ENCODE measurements at places on chromosomes 2 and 18.

DNA sequence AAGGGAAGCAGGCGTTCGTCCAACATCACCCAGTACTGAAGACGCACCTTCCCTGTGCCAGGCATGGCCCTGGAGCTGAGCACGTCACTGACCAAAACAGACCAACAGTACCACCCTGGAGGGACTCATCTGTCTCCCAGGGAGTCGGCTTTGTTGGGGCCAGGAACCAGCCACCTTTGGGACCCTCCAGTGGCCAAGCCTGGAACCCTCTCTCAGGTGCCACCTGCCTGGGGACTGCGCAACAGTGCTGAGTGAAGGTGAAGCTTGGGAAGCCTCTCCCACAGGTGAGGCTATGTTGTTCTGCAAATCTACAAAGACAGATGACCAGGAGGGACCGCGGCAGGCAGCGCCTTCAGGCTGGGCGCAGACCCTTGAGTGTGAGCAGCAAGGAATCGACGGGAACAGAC is 91.4 kb upstream of the OTOS start:
- no peak for DNase-seq

- no peak for DNase-seq
Observed at GRCh38 chr2:3242747-3243369, 134.8 kb downstream of the EIPR1 start.

GRCh38 chr2:88226754-88227153 is 56.6 kb downstream of the THNSL2 start:
- no peak for DNase-seq

DNA sequence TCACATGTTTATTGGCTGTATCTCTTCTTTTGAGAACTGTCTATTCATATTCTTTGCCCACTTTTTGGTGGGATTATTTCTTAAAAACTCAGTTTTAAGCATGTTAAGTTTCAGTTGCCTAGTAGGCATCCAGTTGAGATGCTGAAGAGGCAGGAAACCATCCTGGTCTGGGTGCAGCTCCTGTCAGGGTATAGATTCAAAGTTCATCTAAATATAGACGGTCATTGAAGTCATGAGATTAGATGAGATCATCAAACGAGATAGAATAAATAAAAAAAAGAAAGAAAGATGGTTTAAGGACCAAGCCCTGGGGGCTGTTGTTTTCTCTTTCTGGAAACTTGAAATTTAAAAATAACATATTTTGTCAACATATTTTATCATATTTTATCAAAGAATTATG is 9.2 kb upstream of the DNAH7 start:
- DNase-seq = no peak

DNA sequence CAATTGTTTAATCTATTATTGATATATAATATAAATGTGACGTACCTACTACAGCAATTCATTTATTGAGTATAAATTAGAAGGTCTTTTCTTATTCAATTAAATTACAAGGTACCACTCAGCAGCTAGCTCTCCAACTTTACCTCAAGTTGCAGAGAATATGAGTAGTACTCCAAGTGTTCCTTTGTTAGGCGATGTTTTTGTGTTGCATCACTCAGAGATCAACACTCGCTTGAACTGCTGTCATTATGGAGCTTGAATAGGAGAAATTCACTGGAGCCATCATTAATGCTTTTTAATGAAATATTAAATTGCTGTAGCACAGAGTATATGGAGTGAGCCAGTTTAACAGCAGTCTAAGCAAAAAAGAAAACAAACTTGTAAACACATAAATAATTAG is 320.0 kb downstream of the FSIP2 start:
- DNase-seq = no peak

- no peak for DNase-seq
Observed at GRCh38 chr2:237695201-237695780, 67.9 kb downstream of the LRRFIP1 start.

DNA sequence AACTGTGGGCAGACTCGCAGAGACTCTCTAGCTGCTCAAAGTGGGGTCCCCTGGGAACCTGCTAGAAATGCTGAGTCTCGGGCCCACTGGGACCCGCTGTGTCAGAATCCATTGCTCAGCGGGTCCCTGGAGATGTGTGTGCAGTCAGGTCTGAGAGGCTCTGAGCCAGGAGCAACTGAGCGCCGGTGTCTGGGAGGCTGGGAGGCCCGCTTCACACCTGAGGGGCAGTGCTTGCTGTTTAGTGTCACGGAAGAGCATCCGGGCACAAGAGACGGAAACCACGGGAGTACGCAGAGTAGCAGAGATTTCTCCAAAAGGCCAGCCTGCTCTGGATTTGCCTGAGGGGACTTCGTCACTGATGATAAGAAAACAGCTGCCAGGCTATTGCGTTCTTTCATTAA is 70.1 kb downstream of the EDAR start:
- DNase-seq = no peak

- no peak for DNase-seq
Observed at GRCh38 chr2:241692448-241692847, 5.8 kb upstream of the DTYMK start.

GRCh38 chr2:166449439-166449838 is 44.6 kb downstream of the SCN7A start:
- no peak for DNase-seq

- DNase-seq = peak; percentile 15
Observed at GRCh38 chr2:88054782-88055370, 707 bp downstream of the KRCC1 start.

DNA sequence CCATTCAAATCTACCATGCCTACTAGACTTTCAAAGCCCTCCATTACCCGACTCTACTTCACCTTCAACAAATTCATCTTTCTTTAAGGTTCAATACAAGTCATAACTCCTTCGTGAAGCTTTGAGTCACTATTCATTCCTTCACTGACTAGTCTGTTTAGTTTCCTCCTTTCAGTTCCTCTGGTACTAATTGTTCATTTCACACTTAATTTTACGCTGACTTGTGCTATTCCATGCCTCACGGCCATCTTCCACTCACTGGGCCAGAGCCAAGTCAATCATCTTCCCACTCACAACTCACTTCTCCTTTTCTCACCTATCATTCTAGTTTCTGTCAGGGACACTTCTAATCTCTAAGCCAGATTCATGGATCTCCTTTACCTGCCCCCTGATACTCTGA is 136.2 kb downstream of the MTX2 start:
- no peak for DNase-seq

- no peak for DNase-seq
Observed at GRCh38 chr2:145090841-145091761, 571.2 kb upstream of the ZEB2 start.

- no peak for DNase-seq
Observed at GRCh38 chr2:190578158-190579057, 43.9 kb upstream of the NEMP2 start.

DNA sequence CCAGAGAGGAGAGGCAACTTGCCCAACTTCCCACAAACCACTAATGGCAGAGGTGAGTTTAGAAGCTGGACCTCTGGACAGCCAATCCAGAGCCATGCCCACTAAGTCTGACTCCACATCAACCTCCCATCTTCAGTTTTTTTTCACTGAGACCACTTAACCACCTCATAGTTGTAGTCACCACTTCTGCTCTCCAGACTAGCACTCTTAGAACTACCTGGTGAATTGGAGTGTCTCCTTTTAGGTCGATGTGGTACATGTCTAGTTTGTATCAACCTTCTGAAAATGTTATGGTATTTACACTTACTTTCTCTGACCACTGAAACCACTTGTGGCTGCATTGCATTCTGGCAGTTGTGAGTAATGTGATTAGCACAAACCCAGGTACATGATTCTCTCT is 743.6 kb upstream of the FANCL start:
- DNase-seq = no peak

DNA sequence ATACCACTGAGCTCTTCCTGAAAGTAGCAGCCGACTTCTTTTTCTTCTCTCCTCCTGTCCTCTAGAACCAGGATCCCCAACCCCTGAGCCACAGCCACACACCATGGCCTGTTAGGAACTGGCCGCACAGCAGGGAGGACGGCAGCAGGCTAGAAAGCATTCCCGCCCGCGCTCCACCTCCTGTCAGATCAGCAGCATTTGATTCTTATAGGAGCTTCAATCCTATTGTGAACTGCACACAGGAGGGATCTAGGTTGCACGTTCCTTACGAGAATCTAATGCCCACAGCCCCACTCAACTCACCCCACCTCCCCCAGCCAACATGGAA is 179.1 kb upstream of the SH3BP4 start:
- no peak for DNase-seq

DNA sequence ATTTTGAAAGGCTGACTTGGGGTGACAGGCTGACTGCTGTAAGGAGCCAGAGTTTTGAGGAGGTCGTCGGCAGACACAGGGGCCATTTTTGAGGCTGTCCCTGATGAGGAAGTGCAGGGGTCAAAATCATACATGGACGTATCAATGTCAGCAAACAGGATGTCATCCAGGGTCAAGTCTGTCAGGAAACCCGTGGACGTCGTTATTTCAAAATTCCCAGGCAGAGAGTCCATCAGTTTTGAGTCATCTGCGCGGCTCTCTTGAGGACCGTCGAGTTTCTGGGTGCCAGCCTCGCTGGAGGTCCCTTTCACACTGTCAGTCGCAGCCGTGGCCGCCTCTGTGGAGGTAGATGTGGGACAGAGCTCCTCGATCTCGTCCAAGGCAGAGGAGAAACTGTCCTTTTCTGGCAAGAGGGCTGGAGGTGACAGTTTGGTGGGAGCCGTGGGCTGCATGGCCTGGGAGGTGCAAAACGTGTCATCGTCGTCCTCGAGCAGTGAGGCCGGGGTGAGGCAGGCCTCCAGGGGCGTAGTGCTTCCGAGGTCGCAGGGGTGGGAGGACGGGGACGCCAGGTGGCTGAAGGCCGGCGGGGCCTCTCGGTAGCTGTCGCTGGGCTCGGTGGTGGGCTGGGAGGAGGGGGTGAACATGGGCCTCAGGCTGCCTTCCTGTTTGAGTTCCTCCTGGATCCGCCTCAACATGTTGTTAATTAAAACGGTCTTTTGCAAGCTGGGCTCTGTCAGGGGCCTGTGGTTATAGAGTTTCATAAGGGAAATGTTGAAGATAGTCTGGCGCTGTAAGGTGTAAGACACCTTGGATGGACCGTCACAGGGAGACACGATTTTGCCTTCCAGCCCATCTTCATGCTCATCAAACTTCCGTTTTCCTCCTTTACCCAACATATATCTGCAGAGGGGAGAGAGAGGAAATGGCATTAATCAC is 17.5 kb downstream of the SERTAD2 start:
- no peak for DNase-seq

DNA sequence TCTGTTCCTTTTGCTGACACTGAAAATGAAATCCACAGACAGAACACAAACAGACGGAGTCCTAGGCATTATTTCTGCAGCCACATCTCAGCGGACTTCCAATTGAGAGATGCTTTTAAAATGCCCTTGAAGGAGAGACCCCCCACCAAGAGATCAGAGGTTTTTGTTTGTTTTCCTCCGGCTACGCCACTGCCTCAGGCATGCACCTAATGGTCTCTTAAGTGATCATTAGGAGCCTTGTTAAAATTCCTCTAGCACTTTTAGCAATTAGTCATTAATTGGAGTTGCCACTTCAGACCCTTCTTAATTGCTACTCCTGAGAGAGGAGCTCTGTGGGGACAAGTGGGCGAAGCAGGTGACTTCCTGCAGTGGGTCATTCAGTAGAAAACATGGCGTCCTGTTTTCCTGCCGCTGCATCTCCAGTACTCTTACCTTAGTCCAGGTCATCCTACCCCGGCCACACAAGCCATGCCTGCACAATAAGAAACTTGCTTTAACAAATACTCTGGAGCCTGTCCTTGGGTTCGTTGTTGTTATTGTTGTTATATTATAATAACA is 257.7 kb upstream of the CHAC2 start:
- DNase-seq = no peak

DNA sequence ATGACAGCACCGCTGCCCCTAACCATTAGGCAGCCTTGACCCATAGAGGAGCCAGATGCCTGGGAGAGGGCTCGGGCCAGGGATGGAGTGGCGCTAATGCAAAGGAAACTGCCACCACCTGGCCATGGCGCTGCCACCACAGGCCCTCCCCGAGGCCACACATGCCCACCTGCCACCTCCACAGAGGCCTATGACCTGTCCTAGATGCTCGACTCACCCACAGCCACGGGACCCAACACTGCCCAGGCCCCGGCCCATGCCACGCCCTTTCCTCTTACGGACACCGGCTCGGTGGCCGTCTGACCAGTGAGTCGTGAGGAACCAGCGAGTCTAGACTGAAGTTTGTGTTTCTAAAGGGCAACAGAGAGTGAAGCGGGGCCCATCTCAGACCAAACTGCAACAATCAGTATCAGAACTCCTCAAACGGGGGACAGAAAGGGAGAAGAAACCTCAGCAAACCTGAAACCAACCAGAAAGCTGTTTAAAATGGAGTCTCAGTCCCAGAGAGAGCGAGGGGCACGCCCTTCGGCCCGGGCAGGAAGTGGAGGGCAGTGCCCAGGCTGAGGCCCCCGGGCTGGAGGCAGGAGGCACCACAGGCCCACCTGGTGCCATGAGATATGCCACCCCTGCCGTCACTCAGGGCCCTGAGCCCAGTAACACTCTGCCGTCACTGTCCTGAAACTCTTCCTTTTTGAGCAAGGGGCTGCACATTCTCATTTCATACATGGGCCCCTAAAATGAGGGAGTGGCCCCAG is 711 bp downstream of the GPR17 start:
- no peak for DNase-seq

GRCh38 chr2:80573950-80574349 is 269.4 kb upstream of the LRRTM1 start:
- DNase-seq = no peak

DNA sequence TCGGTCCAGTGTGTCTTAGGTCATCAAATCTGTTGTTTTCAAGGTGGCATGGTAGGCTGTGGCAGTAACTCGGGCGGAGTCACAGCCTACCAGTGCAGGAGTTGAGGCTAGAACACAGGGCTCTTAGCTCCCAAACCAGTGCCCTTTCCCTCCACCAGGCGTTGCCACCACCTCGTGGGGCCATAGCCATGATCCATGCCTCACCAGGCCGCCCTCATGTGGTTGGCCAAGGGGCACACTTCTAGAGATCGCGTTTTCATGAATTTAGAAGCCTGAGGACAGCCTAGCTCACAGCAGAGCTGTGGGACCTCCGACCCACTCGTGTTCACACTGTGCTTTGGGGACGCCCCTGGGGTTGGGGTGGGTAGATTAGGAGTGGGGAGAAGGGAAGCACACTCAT is 10.6 kb downstream of the SEC11C start:
- no peak for DNase-seq

DNA sequence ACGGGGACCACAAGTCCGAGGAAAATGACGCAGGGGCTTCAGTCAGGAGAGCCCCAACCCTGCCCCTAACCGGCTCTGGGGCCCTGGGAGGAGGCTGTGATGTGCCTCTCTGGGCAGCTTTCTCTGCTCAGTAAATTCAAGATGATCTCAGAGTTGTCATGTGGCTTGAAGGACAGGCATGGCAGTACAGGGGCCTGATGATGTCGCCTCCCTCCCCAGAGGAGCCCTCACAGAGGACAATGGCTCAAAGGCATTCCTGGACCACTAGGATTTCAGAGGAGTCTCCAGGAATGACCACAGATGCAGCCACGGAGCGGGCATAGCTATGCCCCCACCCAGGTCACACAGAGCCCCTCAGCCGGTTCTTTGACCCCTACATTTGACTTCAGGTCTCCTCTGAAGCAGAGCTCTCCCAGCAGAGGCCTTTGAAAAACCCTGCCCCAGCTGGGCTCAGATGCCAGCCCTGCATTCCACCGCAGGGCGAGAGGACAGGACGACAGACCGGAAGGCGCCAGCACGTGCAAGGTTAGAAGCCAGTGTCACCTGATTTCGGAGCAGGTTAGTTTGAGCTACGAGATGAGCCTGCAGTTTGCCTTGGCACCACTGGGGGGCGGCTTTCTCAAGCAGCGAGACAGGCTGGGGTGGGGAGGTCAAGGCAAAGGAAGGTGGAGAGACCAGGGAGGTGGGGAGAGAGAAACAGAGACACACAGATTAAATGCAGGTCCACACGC is 39.2 kb downstream of the BIN1 start:
- DNase-seq = peak; percentile 58
